ENCODE measurements at places on chromosomes 11 and 22. TPM values are rescaled to one million over a fixed set of nuclear protein-coding genes. Genes with fewer than 3 reads are reported as not detected.

CHEK1 gene
- total RNA-seq = 7.9 TPM

OR2AG2 gene
- total RNA-seq = under 0.01 TPM

RAG2 gene
- not detected for total RNA-seq

APOA5 gene
- total RNA-seq = not detected

KRTAP5-4 gene
- not detected for total RNA-seq

MYOD1 gene
- total RNA-seq = not detected

CD6 gene
- not detected for total RNA-seq

IL17RA gene
- total RNA-seq = 2.0 TPM

MFRP gene
- not detected for total RNA-seq

ME3 gene
- 23.6 TPM for total RNA-seq

OAF gene
- 17.3 TPM for total RNA-seq

KCNQ1OT1 gene
- 0.79 TPM for total RNA-seq

OR2D2 gene
- not detected for total RNA-seq

RIMBP3B gene
- total RNA-seq = under 0.01 TPM

MMP11 gene
- total RNA-seq = 3.4 TPM

OR52A5 gene
- total RNA-seq = not detected

PIK3IP1 gene
- total RNA-seq = 15.1 TPM

PAX6 gene
- not detected for total RNA-seq

SPI1 gene
- not detected for total RNA-seq

GALR3 gene
- not detected for total RNA-seq

PKNOX2 gene
- total RNA-seq = not detected

CRYBB3 gene
- under 0.01 TPM for total RNA-seq

GAL3ST1 gene
- total RNA-seq = under 0.01 TPM

GLYAT gene
- total RNA-seq = not detected

POLA2 gene
- total RNA-seq = 3.5 TPM

CD3G gene
- total RNA-seq = not detected

FAM180B gene
- total RNA-seq = not detected

PIH1D2 gene
- 0.40 TPM for total RNA-seq

DDT gene
- 113 TPM for total RNA-seq

MAPK8IP2 gene
- total RNA-seq = 0.20 TPM

SMTNL1 gene
- total RNA-seq = not detected

TPBGL gene
- total RNA-seq = not detected

VSIG10L2 gene
- not detected for total RNA-seq

TRIM49 gene
- total RNA-seq = not detected

SYT9 gene
- total RNA-seq = 0.20 TPM

MRGPRX3 gene
- total RNA-seq = under 0.01 TPM

FZD4 gene
- total RNA-seq = 97.0 TPM

ZP1 gene
- total RNA-seq = not detected

TRIM34 gene
- total RNA-seq = 9.4 TPM

OPCML gene
- not detected for total RNA-seq

NXPE4 gene
- not detected for total RNA-seq

APLNR gene
- total RNA-seq = under 0.01 TPM

EXT2 gene
- 138 TPM for total RNA-seq

OR10G8 gene
- not detected for total RNA-seq

NRXN2 gene
- total RNA-seq = not detected
